Activated naive CD4-positive, alpha-beta T cell (primary cell): ENCODE measurements at places on chromosomes 6 and 20.

DNA sequence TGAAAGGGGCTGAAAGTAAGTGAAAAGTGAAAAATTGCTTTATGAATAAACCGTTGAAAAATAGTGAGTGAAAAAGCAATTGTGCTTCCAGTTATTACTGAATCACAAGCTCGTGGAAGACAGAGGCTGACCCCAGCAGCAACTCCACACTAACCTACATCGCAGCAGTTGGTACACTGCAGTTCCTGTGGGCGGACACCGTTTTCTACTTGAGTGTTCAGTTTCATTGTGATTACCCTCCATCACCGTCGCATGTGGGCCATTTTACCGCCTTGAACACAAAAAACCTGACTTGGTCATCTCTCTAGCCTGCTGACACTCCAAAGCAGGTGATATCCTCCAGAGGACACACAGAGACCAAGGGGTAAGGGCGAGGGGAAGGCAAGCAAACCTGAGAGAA is 28.4 kb downstream of the PRDM1 start:
- DNase-seq, result no peak

DNA sequence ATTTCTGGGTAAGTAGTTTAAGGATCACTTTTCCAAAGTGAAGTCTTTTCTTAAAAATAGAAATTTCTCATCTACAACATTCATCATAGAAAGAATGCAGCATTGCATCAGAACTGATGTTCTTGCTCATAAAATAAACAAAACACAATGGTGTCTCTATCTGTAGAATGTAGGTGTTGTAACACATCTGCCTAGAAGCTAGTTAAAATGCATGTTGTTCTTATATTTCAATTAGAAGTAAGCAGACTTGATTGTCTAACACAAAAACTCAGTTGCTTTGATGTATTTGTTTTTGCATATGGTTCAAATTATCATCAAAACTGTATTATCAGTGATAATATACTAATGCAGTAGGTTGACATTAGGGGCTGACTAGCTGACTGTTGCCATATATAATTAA is 654.7 kb upstream of the FLRT3 start:
- no peak for DNase-seq

DNA sequence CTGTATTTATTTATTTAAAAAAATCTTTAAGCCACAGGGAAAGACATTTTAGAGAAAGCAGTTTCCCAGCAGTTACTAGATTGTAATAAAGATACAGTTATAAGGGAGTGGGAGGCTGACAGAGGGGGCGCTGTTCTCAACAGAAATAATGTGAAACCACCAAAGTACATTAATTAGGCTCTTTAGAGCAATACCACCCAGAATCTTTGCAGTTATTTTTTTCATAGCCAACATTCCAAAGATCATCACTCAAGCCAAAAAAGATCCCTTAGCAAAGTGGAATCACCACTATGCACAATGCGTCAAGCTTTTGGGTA is 331.3 kb upstream of the DEFB112 start:
- DNase-seq, result no peak

GRCh38 chr6:48839206-48839605 is 623.8 kb downstream of the MMUT start:
- no peak for DNase-seq

DNA sequence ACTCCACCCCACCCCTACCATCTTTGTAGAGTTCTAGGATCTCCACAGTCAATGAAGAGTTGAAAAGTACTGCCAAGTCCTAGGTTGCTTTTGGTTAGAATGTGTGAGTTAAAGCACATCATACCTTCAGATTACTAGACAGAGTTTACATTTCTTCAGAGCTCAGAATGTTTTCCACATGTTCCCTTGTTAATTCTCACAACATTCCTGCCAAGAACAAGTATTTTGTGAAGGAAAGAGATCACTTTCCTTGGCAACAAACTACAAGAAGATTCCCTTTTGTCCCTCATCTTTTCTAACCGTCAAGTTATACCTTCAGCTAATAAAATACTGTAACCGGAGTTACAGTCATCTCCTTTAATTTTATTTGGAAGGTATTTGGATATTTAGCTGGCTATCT is 266.8 kb downstream of the ZFAND3 start:
- DNase-seq, result no peak

- DNase-seq, result no peak
Measured at GRCh38 chr6:111995404-111995803, 58.5 kb upstream of the CCN6 start.

DNA sequence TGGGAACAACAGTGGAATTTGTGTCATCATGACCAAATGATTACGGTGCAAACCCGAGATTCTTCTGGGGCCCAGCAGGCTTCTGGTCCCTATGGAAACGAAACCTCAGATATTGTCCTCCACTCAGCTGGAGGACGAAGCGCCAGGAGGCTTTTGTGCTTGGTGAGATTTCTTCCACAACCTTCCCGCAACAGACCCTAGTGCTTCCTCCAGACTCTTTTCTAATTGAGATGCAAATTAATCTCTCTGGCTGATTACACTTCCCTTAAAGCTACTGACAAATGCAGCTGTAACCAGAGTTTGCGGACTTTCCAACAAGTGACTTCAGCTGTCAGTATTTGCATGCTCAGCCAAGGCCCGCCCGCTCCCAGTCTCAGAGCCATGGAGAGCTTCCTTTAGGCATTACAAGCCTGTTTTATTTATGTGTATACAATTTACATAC is 96.0 kb downstream of the INSM1 start:
- DNase-seq, result no peak

DNA sequence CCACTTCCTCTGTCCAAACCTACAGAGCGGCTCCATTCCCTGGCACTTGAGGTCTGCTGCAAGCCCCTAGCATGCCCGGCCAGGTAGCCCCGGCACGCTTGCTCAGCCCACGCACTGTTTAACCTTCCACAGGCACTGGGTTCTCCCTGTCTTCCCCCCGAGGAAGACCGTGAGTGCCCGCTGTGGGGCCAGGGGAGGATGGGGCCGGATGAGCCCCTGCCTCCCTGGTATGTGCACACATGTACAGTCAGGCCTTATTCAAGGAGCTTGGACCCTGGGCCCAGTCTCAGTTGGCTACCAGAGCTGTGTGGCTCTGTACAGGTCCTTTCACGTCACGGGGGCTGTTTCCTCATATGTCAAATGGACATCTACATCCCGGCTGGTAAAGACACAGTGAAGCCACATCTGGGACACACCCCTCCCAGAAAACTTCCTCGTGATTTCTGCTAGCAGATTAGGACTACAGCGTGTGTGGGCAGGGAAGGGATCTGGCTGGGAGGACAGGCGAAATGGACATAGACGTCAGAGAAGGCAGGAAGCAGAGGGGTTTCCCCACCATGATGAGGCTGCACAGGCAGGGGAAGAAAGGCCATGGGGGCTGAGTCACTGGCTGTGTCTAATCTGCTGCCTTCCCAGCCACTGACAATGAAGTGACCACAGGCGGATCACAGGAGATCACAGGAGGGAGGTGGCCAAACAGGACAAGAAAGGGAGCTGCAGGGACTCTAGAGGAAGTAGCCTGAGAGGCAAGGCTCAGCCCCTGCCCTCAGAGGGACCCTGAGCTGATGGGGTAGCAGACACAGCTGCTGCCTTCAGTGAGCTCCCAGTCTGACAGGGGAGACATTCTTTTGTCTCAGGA is 62.9 kb downstream of the MRPL14 start:
- no peak for DNase-seq

GRCh38 chr20:32524829-32525501 is 60.2 kb downstream of the NOL4L start:
- no peak for DNase-seq

GRCh38 chr6:90193359-90193758 is 103.3 kb downstream of the BACH2 start:
- DNase-seq, result no peak

DNA sequence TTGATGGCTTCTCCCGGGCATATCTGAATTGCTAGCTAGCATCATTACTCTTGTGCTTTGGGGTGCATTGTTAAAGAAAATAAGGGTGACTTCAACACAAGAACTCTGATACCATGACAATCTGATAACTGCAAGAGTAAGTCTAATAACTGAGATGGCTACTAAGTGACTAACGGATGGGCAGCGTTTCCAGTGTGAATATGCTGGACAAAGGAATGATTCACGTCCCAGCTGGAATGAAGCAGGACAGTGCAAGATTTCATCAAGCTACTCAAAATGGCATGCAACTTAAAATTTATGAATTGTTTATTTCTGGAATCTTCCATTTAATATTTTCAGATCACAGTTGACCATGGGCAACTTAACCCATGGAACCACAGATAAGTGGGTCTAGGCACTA is 31.7 kb downstream of the MOXD1 start:
- DNase-seq, result no peak

DNA sequence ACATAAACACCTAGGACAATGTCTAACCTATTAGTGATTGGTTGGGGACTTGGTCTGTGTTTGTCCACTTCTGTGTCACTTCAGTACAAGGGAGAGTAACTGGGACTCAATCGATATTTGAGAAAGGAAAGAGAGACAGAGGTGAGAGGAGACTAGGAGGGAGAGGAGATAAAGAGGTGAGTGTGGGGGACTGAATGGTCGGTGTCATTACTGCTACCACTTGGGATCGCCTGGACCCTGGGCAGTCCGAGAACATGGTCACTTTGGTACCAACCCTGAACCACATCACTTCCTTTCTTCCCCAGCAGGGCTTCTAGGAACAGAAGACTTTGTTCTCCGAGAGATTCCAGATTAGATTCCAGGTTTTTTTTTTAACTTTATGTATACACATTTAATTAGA is 63.7 kb downstream of the GPR6 start:
- no peak for DNase-seq

GRCh38 chr6:105985816-105986632 is 100.1 kb upstream of the PRDM1 start:
- no peak for DNase-seq

- DNase-seq, result no peak
Measured at GRCh38 chr20:57508381-57508780, 16.6 kb downstream of the CTCFL start.

DNA sequence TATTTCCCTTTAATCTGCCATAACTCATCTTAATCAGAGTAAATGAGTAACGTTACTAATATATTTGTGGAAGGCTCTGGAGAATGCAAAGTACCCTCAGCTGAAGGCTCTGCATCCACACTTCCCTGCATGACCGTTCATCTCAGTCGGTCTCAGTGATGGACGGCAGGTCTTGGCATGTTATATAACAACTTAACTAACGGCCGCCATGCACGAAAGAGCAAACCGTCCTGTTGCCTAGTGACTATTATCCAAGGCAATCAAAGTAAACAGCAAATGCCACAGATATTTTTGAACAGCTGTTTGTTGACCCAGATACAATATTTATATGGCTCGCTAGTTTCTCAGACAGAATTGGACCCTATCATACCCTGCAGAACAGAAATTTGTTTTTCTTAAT is 194.9 kb upstream of the SMLR1 start:
- DNase-seq, result no peak

DNA sequence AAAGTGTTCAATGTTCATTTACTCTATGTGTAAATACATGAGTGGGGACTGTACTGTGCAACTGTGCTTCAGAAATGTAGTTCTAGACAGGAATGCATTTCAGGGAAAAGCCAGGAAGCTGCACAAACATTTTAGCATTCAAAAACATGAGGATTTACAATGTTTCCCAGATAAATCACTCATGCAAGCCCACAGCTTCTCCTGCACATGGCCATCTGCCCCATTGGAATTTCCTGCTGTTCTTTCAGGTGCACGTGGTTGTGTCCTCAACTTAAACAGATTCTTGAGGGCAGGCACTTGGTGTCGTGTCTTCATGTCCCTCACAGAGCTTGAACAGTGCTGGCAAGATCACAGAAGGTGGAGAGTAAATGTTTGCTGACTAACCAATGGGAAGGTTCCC is 101.5 kb downstream of the UNC5CL start:
- no peak for DNase-seq

- no peak for DNase-seq
Measured at GRCh38 chr20:47253872-47254271, 102.6 kb downstream of the ZMYND8 start.

DNA sequence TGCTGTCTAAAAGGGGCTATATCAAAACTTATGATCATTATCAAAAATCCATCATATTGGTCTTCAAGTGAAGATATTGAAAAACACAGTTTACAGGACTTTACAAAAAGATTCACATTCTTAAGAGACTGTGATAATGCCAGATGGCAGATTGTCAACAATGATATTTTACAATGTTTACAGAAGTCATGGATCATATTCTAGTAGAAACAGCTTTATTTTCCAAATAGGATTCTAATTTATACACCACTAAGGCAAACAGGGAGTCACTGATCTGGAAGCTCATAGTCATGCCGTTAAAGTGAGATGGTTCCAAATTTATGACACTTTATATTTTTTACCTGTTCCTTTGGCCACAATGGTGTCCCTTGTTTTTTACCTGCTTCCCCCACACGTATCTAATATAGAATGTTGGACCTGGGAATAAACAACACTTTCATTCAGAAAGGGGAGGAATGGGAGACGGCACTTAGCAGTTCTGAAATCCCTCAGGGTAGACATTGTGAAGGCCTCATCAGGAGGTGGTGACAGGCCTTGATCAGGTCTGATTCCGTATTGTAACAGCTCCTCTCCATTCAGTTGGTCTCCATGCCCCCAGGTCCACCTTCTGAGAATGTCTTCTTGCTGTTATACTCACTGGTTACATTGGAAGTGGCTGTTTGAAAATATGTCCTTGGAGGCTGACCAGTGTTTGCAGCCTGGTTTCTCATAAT is 228.6 kb downstream of the ADGB start:
- DNase-seq, result no peak

- DNase-seq, result no peak
Measured at GRCh38 chr20:31949877-31950646, 1.8 kb downstream of the PDRG1 start.

DNA sequence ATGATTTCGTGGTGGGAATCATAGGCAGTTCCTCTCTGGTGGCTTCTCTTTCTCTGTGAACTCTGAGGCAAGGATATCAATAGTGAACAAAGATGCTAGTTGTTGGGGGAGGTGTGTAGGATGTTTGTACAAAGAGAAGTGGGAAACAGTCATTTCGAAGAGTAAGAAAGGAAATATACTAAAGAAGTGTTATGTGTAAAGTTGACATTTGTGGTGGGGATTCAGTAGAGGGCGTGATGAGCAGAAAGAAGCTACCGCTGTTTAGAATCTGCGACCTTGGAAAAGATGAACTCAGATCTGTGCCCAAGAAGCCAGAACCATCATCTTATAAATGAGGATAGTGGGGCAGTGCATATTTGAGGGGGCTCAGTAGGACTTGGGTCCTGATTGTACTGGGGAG is 11.4 kb downstream of the SLC35F1 start:
- no peak for DNase-seq

GRCh38 chr6:403659-404655 is 12.4 kb downstream of the IRF4 start:
- no peak for DNase-seq

DNA sequence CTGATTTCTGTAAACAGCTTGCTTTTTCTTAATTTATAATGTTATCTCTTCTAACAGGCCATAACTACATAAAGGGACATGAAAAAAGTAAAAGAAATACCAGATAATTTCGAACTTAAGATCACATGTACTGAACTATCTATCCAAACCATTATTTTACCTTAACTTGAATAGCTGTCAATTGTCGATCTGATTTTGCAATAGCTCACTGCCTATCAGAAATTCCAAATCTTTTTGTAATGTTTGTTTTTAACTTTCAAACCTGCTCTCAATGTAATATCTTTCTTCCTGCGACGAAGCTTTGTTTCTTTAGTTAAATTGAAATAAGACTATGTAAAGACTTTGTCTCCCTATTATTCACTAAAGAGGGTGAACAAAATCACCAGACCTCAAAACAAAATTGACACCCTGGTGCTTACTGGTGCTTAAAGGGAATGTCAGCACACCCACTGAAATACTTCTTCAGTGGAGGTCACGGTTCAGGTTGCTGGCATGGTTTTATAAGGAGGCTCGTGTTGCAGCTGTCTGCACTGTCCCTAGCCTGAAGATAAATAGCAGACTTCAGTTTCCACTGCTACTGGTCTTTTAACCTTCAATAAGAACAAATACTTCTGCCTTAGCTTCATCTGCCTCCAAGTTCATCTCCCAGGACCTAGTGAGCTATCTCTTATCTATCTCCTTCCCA is 117.5 kb upstream of the QKI start:
- DNase-seq, result no peak
